Nephron progenitor cell (in vitro differentiated cells): ENCODE measurements at places on chromosomes 7 and 10.

- no peak for DNase-seq
Measured at GRCh38 chr7:2651847-2652735, 20.3 kb downstream of the TTYH3 start.

- no peak for DNase-seq
Measured at GRCh38 chr7:152869041-152869676, 109.6 kb downstream of the ACTR3B start.

DNA sequence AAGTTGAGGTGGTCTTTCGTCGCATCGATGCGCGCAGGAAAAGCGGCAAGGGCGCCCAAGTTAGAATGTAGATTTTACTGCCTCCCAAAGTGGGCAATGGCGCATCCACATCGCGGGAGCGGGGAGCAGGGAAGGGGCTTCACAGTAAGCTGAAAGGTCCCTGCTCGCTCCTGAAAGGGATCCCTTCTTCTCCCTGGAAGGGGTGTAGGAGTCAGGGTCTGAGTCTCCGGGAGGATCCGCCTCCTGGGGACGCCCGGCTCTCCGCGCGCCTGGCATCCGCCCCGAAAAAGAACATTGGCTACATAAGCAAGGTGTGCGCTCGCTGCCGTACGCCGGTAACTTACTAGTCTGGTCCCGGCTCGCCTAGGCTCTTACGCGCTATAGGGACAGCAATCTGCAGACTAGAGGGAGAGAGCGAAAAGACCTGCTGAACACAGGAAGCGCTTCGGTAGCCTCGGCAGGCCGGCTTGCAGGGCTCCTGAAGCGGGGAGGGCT lies 804 bp downstream of the UNC5B start:
- peak; percentile 44 for DNase-seq

GRCh38 chr10:62057359-62057758 lies 155.9 kb downstream of the ARID5B start:
- no peak for DNase-seq

DNA sequence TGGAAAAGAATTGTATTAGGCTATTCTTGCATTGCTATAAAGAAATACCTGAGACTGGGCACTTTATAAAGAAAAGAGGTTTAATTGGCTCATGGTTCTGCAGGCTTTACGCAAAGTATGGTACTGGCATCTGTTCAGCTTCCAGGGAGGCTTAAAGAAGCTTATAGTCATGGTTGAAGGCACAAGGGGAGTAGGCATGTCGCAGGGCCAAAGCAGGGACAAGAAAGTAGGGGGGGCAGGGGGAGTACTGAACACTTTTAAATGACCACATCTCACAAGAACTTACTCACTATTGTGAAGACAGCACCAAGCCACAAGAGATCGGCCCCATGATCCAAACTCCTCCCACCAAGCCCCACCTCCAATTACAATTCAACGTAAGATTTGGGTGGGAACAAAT lies 152.5 kb upstream of the PHF14 start:
- DNase-seq, result no peak

DNA sequence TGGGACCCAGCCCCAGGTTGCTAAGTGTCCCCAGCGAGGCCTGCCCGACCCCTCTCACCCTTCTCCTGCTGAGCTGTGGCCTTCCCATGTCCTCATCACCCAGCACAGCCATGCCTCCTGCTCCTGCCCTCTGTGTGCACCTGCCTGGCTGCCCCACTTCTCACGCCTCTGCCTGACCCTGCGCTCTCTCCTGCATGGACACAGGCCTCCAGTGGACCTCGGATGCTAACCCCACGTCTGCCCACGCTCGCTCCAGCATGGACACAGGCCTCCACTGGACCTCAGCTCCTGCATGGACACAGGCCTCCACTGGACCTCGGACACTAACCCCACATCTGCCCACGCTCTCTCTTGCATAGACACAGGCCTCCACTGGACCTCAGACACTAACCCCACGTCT lies 111.6 kb downstream of the ADARB2 start:
- no peak for DNase-seq

DNA sequence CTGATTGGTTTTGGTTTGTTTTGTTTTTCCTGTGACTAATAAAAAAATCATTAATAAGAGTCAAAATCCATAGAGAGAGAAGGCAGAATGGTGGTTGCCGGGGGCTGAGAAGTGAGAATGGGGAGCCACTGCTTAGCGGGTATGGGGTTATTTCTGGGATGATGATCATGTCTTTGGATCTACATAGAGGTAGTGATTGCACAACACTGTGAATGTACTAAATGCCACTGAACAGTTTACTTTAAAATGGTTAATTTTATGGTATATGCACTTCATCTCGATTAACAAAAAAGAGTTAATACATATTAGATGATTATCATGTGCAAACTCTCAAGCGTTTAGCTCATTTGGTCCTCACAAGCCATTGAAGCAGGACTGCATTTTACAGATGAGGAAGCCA lies 342.9 kb downstream of the ELMO1 start:
- DNase-seq, result no peak

- no peak for DNase-seq
Measured at GRCh38 chr10:122492999-122493481, 31.7 kb downstream of the HTRA1 start.

DNA sequence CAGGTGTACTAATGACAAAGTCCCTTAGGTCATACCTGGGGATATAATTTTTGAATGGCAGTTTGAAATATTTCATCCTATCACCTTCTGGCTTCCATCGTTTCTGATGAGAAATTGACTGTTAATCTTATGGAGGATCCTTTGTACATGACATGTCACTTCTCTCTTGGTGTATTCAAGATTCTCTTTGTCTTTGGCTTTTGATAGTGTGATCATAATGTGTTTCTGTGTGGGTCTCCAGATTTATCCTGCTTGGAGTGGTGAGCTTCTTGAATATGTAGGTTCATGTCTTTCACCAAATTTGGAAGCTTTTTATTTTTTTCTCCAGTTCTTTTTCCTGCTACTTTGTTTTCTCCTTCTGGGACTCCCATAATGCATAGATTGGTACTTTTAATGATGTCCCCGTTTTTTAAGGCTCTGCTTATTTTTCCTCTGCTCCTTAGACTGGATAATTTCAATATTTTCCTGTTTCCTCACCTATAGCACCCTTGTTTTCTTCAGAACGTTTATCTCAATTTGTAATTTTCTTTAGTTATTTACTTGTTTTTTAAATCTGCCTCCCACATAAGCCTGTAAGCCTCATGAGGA lies 4.4 kb downstream of the RBM33 start:
- no peak for DNase-seq

GRCh38 chr7:43758029-43758821 lies at the start of gene BLVRA:
BLVRA (plus strand) TSS chr7:43758680; CDS start chr7:43771159, 12,479 bp downstream.
- DNase-seq, result peak; percentile 83

DNA sequence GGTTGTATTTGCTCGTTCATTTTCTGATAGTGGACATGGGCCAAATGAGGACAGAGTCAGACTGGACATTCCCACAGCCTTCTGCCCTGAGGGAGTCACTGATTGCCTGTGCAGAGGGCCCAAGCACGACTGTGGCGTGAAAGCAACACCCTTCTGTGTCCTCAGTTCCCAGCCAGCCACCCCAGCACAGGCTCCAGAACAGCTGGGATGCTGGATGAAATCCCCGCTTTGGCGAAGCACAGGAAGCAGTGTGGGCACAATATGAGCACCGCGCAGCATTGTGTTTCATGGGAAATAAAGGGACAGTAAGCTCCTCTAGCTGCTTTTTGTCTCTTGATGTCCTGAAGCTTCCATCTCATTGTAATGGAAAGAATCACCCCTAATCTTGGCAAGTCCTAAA lies 20.5 kb downstream of the TRIL start:
- DNase-seq, result no peak
